ENCODE measurements at places on chromosomes 5 and 9. TPM values are rescaled to one million over a fixed set of nuclear protein-coding genes. Genes with fewer than 3 reads are reported as not detected.

The LHX6 gene
- polyA plus RNA-seq = 0.14 TPM

The MORN5 gene
- polyA plus RNA-seq = not detected

The ANKRD18A gene
- not detected for polyA plus RNA-seq

The CDKN2B-AS1 gene
- not detected for polyA plus RNA-seq

The PSD2 gene
- polyA plus RNA-seq = 33.4 TPM

The PCDHB2 gene
- polyA plus RNA-seq = 105 TPM

The MYMK gene
- not detected for polyA plus RNA-seq

The IL3 gene
- not detected for polyA plus RNA-seq

The AGXT2 gene
- polyA plus RNA-seq = not detected

The NANS gene
- polyA plus RNA-seq = 13.6 TPM

The WHRN gene
- polyA plus RNA-seq = 2.5 TPM

The C5orf24 gene
- polyA plus RNA-seq = 71.7 TPM

The IL11RA gene
- polyA plus RNA-seq = 98.5 TPM

The ARID3C gene
- 2.8 TPM for polyA plus RNA-seq

The QRFP gene
- polyA plus RNA-seq = not detected

The LURAP1L gene
- 0.59 TPM for polyA plus RNA-seq

The FAF2 gene
- 30.8 TPM for polyA plus RNA-seq

The TRUB2 gene
- 31.0 TPM for polyA plus RNA-seq

The TSLP gene
- polyA plus RNA-seq = not detected

The HCN1 gene
- polyA plus RNA-seq = 0.64 TPM

The ADAMTS12 gene
- polyA plus RNA-seq = 0.08 TPM

The GABRA1 gene
- 50.6 TPM for polyA plus RNA-seq

All from neural cell (in vitro differentiated cells).